SK-MEL-5 (cell line): ENCODE measurements at places on chromosomes 12 and 14. TPM values are rescaled to one million over a fixed set of nuclear protein-coding genes. Genes with fewer than 3 reads are reported as not detected.

The PRR4 gene
- total RNA-seq, result 3.2 and 4.6 TPM in 2 replicates

The SLCO1A2 gene
- total RNA-seq, result not detected in 2 replicates

The MSRB3 gene
- total RNA-seq, result 7.8 and 9.0 TPM in 2 replicates

DNA sequence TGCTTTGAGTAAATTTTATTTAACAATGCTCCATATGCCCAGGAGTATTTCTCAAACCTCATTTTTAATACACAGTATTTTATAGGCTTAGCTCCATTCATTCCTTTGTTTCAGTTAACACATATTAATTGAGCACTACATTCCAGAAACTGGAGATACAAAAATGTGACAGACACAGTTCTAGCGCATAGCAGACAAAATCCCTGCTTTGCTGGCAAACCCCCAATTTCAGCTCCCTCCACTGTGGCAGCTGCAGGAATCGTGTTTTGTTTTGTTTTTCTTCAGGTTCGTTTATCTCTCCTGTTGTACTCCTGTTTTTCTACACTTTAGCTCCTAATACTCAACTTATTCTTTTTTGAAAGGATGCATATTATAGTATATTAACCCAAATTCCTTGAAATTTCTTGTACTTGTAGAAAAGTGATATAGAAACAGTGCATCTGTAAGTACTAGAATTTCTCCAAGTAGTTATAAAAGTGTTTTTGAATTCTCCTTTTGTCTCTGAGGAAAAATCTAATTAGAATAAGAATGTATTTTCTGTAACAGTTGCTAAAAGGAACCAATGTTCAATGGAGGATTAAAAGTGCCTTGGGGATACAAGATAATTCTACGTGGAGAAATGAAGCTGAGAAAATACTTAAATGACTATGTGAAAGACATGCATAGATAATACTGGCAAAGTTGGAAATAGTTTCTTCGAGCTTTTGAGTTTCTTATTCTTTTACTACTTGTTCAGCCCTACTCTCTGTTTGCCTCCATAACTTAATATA lies 6.4 kb upstream of the RAB21 start:
- DNase-seq, result no peak

DNA sequence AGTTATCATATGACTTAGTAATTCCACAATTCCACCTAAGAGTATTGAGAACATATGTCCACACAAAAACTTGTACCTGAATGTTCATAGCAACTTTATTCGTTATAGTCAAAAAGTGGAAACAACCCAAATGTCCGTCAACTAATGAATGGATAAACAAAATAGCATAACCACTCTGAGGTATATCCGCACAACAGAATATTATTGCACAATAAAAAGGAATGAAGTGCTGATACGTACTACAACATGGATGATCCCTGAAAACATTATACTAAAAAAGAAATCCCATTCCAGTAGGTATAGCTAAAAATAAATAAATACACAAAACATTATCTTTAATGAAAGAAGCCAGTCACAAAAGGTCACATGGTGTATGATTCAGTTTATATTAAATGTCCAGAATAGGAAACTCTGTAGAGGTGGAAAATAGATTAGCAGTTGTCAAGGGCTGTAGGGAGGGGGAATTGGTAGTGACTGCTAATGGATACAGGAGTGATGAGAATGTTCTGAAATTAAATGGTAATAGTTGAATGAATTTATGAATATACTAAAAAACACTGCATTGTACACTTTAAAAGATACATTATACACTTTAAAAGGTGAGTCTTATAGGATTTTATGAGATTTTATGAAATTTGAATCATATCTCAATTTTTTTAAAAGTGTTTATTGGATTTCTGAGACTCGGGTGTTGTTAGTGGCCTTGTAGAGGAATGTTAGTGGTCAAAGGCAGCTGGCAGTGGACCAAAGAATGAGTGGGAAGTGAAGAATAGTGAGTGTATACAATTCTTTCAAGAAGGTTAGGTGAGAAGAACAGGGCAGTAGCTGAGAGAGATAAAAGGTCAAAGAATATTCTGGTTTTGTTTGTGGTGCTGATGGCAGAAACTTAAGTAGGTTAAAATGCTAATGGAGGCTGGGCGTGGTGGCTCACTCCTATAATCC lies 36.3 kb upstream of the BAZ1A start:
- DNase-seq, result peak; percentile 15

- no peak for DNase-seq
Observed at GRCh38 chr14:76472199-76472723, 96.3 kb downstream of the ESRRB start.

DNA sequence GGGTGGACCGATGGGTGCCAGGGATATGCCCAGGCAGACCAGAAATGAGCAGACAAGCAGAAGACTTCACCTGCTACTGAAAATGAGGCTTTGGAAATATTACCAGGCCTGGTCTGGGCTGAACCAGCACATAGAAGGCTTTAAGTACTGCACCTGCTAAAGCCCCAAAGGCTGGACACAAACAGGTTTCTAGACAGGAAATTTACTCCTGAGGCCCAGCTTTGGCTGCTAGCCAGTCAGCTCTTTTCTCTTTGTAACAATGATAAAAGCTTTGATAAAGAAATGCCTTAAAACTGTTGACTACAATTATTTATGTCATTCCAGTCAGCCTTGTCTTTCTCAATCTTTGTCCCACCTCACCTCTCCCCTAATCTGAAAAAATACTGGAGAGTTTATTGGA lies 228.9 kb upstream of the EGLN3 start:
- no peak for DNase-seq

- no peak for DNase-seq
Observed at GRCh38 chr14:43595096-43595772, 911.8 kb downstream of the FSCB start.

GRCh38 chr14:105052110-105052458 lies 13.1 kb downstream of the GPR132 start:
- DNase-seq, result no peak

GRCh38 chr12:106721915-106722314 lies 52.6 kb upstream of the RIC8B start:
- no peak for DNase-seq

GRCh38 chr12:100859063-100859627 lies 64.6 kb downstream of the ANO4 start:
- DNase-seq, result no peak
